ENCODE measurements at places on chromosomes 4 and X.

DNA sequence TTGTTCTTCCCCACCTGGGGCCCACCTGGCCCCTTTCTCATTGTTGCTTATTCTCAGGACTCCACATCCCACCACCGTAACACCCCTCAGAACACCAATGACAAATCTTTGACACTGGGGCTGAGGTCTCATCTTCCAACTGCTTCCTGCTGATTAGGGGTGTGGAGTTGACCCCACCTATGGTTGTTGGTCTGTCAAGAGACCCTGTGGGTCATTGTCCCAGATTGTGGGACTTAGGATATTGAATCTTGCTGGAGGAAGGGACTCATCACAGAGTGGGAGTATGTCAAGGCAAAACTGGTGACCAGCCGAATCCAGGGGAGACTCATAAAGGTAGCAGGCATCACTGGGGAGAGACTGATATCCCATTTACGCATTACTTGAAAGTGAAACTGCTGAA, 140.2 kb upstream of the PLAC1 start:
- no peak for DNase-seq

DNA sequence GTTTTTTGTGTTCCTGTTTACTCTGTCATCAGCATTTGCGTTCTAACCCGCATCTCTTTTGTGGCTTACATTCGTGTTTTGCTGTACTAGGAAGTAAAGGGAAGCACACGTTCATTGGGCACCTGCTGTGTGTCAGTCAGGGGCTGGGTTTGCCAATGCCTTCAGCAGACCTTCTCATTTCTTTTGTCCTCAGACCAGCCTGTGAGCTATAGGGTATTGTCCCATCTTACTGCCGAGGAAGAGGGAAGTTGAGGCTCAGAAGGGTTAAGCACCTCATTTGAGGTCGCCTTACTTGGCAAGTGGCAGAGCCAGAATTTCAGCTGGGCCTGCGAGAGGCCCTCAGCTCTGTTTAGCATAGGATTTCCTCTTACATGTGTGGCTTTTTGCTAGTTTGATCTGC, 8.7 kb downstream of the TBC1D14 start:
- peak; percentile 43 for DNase-seq

GRCh38 chr4:80465238-80465637, 129.7 kb downstream of the CFAP299 start:
- no peak for DNase-seq

GRCh38 chrX:135931644-135932487, 38.4 kb downstream of the SAGE1 start:
- DNase-seq, result peak; percentile 17

GRCh38 chr4:184883024-184883423, 57.3 kb upstream of the ACSL1 start:
- no peak for DNase-seq

DNA sequence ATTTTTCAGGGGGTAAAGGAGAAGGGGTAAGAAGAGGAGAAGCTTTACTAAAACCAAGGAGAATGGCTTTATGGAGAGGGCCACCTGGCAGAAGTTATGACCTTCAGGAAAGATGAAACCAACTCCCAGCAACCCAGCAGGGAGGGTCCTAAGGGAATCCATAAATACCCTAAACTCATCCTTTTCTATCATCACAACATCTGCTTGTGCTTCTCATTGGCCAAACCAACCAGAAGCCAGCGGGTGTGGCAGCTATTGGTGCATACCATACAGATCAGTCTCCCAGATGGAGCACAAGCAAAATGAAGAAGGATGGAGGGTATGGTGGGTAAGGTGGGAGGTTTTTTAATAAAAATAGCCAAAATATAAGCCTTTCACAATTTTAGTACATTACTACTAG, 58.5 kb upstream of the ARSJ start:
- no peak for DNase-seq

DNA sequence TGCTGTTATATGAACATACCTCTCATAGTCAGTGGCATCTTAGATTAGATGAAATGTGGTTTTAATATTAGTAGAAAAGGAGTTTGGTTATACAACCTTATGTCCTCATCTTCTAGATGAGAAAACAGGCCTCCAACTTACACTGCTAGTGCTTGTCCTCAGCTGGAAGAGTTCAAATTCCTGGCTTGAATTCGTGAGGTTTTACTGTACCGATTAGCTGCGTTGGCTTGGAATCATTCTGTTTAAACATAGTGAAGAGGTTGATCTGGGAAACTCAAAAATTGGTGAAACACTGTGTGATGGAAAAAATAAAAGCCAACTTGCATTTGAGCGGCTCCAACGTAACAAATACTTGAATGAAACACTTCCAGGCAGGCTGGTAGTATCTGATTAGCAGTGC, 81.0 kb downstream of the LNX1 start:
- no peak for DNase-seq

GRCh38 chrX:93169771-93170170, 503.6 kb downstream of the NAP1L3 start:
- no peak for DNase-seq

DNA sequence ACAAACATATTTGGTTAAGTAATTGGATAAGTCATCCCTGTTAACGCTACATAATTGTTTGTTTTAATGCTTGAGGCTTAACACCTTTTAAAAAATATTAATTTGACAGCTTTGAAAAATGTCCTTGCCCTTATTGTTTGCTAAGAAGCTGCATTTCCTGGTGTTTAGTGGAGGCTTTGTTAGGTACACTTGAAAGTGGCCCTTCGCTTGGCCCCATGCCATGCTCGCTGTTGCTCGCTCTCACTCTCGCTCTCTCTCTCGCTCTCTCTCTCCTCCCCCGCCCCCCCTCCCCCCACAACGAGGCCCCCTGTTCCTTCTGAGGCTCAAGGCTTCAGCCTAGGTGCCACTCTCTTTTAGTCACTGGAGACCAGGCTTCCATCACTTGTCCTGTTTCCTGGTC, 139.6 kb downstream of the DCLK2 start:
- DNase-seq, result no peak
